Right forelimb (tissue), 1 donor: ENCODE measurements at places on chromosomes 1 and 21.

- no peak for DNase-seq
These were observed 93.1 kb downstream of the ADCY10 start for GRCh38 chr1:167820684-167821355.

DNA sequence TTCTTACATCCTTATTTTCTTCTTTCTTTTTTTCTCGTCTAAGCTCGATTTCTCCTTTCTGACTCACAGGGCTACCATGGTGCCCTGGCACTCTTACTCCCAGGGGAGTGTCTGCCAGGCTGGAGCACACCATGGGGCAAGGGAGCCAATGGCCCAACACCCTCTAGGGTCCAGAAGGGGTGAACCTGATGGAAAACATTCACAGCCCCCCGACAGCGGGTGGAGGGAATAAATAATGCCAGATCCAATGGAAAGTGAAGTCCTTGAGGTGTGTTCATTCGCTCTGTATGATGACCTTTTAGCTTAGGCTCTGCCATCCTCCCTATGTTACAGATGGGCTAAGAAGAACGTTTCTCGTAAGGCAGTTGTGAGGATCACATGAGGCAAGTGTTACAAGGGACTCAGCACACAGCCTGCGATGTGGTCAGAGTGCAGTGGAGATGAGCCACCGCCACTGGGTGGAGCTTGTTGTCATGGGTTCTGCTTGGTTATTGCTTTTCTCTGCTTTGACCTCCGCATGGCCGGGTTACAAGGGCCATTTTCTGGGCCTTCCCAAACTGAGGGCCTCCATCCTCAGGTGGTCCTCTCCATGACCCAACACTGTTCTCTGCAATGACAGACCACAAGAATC is 3.5 kb upstream of the FCMR start:
- no peak for DNase-seq

GRCh38 chr1:155324717-155325602 is 4.3 kb downstream of the RUSC1 start:
- DNase-seq, result peak; percentile 63

DNA sequence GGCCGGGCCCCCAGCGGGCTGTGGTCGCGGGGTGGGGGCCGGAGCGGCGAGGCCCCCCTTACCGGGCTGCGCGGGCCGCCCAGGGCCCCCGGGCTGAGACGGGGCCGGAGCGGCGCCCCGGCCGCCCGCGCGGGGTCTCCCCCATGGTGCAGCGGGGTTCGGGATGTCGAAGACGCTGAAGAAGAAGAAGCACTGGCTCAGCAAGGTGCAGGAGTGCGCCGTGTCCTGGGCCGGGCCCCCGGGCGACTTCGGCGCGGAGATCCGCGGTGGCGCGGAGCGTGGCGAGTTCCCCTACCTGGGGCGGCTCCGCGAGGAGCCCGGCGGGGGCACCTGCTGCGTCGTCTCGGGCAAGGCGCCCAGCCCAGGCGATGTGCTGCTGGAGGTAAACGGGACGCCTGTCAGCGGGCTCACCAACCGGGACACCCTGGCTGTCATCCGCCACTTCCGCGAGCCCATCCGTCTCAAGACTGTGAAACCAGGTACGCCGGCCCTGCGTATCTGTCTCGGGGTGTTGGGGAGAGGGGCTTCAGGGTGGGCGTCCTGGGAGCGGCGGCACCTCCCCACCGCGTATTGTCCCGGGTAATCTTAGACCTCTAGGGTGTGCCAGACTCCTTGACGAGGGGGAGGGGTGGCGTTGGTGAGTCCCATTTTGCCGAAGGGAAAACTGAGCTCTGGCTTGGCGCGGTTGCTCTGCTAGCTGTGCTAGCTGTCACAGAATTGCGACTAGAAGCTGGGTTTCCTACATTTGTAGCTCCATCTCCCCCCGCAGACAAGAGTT is 745 bp downstream of the MAGI3 start:
- DNase-seq, result peak; percentile 60

GRCh38 chr1:31879981-31880608 is 58.1 kb downstream of the PTP4A2 start:
- no peak for DNase-seq

DNA sequence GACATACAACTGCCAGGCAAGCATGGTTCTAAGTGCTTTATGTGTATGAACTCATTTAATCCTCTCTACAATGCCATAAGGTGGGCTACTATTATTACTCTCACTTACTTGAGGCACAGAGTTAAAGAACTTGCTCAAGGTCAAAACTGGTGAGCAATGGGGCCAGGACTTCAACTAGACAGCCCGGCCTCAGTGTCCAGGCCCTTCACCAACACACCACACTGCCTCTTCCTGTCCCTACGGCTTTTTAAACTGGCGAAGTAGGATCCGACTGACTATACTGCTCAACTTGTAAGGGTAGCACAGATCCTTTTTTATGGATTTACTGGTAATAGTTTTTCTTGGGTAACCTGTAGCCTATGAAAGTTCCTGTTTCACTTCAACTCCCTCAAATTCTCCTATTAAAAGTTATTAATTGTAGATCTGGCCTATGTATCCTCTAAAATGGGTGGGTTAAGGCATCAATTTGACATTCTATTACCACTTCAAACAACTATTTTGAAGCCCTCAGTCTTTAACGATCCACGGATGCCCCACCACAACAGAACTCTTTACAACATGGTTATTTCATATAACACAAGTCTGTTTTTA is 4.3 kb downstream of the ERRFI1 start:
- DNase-seq, result no peak

DNA sequence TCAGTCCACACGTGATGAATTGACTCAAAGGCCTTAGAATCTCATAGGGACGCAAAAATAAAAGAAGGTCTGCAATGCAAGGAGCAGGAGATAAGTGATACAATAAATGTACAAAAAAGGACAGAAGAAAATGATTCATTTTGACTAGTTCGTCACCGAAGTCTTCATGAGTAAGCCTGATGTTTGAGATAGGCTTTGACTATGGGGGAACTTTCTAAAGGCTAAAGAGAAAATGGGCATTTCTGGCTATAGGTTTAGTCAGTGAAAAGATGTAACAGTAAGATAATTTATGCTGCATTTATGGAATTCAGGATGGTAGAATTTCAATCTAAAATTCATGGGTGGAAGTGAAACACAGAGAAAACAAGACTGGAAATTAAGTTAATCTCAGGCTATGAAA is 163.0 kb downstream of the ADGRL4 start:
- no peak for DNase-seq

DNA sequence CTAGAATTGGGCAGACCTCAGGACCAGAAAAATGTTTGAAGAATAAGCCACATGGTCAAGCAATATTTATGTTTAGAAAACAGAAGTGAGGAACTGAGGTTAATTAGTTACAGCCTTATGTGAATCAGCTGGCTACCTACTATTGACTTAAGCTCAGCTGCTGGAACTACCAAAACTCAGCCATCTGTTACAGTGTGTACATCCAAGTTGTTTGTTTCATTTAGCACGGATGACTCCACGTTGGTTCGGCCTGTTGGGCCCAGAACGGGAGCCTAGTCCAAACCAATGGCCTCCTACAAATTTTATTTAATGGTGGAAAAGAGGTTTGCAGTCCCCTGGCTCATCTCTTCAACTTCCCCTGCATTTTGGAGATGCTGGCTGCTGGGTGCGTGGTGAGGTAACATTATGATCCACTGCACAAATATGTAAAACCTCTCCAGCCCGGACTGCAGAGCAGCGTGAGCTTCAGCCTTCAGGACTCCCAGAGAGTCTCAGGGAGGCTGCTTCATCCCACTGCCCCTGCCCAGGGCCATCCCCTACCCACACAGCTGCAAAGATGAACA is 143.4 kb downstream of the ZZZ3 start:
- DNase-seq, result peak; percentile 54

DNA sequence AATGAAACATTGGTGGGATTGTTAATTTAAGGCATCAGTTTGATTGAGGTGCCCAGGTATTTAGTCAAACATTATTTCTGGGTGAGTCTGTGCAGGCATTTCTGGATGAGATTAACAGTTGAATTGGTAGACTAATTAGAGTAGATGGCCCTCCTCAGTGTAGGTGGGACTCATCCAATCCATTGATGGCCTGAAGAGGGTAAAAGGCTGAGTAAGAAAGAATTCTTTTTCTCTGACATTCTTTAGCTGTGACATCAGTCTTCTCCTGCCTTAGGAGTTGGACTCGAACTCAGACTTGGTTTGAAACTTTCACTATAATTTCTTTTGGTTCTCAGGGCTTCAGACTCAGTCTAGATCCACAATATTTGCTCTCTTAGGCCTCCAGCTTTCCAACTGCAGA is 59.6 kb upstream of the ADAMTS5 start:
- DNase-seq, result no peak

- DNase-seq, result no peak
These were observed 38.5 kb downstream of the HUNK start for GRCh38 chr21:31911138-31911907.

DNA sequence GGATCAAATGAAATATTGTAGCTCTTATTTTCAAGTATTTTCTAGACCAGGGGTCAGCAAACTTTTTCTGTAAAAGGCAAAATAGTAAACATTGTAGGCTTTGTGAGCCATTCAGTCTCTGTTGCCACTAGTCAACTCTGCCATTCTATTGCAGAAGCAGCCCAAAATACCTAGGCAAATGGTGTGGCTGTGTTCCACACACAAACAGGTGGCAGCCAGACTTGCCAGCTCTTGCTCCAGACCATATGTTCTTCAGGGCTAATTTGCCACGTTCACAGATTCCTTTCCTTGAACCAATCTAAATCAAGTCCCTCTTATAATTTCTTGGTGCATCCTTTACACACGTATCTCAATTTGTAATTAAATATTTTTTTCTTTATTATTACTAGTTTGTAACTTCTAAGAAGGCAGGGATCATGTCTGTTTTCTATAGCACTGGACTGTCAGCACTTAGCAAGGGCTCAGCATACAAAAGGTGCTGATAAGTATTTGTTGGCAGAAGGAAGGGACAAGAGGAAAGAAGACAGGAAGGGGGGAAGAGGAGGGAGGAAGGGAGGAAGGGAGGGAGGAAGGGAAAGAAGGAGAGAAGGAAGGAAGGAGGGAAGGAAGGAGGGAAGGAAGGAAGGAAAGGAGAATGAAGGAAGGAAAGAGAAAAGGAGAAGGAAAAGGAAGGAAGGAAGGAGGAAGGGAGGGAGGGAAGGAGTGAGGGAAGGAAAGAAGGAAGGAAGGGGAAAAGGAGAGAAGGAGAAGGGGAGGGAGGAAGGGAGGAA is 106.5 kb upstream of the EDEM3 start:
- DNase-seq, result no peak

DNA sequence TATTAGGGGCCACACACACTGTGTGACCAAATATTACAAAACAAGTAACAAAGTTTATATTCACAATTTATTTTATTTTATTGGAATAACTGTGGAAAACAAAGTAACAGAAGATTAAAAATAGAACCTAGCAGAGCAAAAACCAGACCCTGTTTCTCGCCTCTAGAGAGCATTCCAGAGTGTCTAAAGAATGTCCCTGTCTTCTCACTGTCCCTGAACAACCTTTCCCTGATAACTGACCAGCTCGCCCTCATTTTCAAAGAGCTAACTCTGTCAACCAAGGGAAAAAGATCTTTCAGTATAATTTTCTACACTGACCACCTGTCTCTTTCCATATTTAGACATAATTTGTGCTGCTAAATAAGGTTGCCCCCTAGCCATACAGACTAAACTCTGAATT is 646.9 kb downstream of the USP25 start:
- DNase-seq, result no peak

- DNase-seq, result no peak
These were observed 43.4 kb downstream of the WASF2 start for GRCh38 chr1:27446496-27447020.

- DNase-seq, result no peak
These were observed 1.3 kb downstream of the POGK start for GRCh38 chr1:166840309-166841274.

DNA sequence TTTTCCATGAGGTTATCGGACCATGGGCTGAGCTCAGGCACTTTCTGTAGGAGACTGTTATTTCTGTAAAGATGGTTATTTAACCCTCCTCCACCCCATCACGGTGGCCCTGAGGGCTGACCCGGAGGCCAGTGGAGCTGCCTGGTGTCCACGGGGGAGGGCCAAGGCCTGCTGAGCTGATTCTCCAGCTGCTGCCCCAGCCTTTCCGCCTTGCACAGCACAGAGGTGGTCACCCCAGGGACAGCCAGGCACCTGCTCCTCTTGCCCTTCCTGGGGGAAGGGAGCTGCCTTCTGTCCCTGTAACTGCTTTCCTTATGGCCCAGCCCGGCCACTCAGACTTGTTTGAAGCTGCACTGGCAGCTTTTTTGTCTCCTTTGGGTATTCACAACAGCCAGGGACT is 2.6 kb upstream of the CCDC28B start:
- no peak for DNase-seq

DNA sequence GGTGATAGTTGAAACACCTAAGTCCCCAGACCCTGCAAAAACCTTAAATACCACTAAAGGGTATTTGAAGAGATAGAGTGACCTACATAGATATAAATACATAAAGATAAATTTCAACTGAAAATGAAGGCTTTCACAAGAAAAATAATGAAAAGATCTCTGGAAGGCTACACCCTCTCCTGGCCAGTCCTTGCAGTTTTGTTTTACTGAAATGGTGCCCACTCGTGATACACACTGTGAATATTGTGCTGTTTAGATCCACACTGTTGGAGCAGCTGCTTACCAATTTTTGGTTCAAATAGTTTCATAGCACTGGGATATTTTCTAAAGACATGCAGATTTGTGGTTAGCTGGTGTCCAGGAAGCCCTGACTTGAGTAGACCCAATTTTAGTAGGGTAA is 31.5 kb upstream of the RNF187 start:
- no peak for DNase-seq

GRCh38 chr21:45033791-45034555 is 40.4 kb upstream of the ADARB1 start:
- DNase-seq, result no peak

GRCh38 chr1:22592919-22593790 is 29.9 kb downstream of the EPHA8 start:
- no peak for DNase-seq

DNA sequence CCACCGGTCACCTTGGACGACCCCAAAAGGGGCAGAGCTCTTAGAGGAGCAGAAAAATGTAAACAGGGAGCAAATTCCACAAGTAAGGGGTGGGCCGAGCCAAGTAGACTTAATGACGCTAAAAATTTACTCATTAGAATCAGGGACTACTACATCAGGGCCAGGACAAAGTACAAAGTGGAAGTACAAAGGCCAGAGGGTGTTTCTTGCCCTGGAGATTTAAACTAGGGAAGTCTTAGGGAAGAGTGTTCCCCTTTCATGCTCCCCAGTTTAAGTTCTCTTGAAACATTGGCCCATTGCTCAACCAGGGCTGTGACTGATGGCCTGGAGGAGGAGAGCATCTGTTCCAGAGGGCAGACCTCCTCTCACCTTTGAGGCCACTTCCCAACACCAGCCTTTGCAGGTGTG is 48.6 kb downstream of the BACH1 start:
- no peak for DNase-seq
